ENCODE measurements at places on chromosomes 12 and 14.

- DNase-seq = no peak
These were observed 242.3 kb downstream of the ANO6 start for GRCh38 chr12:45458238-45458637.

DNA sequence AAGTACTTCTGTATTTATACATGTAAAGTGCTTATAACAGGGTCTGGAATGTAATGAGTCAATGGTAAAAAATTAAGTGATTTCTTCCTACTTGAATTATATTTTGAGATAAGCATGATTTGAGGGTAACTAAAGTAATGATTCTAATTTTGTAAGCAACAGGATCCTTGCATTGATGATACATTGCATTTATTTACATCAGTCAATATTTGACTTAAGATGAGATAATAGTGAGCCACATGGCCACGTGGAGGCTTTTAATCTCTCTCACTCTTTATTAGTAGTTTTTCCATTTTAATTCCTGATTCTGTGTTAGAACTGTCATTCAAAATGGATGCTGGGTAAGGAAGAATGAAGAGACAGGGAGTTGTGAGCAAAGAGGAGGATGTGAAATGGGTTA, 298.1 kb upstream of the PRICKLE1 start:
- no peak for DNase-seq

DNA sequence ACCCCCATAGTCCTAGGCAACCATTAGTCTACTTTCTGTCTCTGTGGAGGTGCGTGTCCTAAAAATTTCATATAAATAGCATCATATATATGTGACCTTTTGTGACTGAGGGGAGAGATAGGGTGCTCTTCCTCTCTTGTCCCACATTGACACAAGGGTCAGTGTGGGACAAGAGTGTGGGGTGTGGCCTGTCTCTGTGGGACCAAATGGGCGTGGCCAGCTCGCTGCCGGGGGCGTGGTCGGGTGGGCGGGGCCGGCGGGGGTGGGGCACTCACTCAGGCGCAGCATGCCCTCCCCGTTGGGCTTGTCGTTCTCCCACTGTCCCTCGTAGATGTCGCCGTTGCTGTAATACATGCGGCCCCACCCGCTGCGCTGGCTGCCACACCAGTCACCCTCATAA, 15.5 kb downstream of the MORN3 start:
- DNase-seq = no peak

DNA sequence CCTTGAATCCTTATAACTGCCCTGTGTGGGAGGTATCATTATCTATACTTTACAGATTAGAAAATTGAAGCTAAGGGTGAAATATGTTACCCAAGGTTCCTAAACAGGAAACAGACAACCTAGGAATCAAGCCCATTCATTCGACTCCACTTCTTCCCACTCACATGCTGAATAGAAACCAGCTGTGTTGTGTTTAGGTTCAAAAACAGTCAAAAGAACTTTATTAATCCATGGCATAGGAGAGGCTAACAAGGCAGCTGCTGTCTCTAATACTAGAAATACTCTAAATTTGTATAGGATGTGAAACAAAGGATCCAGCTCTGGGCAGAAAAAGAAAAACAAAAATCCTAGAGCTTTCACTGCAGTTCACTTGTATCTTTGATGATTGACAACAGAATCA, 9.9 kb downstream of the AMDHD1 start:
- DNase-seq = no peak

DNA sequence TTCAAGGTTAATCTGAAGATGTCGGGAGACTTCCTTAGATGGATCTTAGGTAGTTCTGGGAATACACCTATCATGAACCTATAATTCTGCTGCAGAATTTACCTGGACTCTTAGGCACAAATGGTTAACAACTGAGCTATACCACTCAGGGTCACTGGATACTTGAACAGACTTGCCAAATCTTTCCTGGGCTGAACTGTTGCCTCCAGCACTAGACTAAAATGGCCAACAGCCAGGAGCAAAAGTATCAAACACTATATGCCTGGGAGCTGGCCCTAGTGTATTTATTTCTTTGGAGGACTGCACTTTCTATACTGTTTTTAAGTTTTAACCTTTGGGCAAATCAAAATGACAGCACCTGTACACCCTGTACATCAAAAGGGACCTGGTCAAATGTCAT, 252.8 kb downstream of the TMEM117 start:
- no peak for DNase-seq

DNA sequence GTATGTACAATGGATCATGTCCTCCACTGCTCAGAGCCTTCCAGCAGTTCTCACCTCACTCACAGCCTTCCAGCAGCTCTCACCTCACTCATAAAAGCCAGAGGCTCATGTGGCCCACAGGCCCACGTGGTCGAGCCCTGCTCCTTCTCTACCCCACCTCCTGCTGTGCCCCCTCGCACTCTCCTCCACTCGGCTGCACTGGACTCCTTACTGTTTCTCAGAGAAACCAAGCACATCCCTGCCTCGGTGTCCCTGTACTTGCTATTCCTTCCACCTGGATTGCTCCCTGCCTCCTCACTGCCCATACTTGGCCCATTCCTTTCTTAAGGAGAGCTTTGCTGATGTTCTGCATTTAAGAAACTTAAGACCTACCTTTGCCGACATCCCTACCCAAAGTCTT, 219.7 kb downstream of the ZFP36L1 start:
- no peak for DNase-seq

GRCh38 chr12:85507456-85507855, 227.4 kb downstream of the ALX1 start:
- DNase-seq = no peak

DNA sequence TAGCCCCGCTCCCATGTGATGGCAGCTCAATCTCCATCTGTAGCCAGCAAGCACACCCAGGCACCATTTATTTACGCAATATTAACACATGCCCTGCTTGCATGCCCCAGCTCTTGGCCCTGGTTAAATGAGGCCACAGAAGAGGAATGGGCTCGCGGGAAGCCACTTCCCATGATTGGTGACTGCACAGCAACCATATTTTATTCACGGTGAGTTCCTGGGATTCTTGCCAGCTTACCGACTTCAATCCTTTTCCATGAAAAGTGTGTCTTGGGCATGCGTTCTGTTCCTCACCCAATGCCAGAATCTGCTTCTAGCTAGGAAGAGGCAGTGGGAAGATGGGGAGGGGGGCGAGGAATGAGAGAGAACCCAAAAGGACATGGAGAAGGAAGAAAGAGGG, 54.7 kb downstream of the PITPNM2 start:
- DNase-seq = no peak

- no peak for DNase-seq
These were observed 145.0 kb downstream of the RIMBP2 start for GRCh38 chr12:130571089-130571488.

- DNase-seq = no peak
These were observed 311.1 kb upstream of the DIO2 start for GRCh38 chr14:80522411-80522810.

DNA sequence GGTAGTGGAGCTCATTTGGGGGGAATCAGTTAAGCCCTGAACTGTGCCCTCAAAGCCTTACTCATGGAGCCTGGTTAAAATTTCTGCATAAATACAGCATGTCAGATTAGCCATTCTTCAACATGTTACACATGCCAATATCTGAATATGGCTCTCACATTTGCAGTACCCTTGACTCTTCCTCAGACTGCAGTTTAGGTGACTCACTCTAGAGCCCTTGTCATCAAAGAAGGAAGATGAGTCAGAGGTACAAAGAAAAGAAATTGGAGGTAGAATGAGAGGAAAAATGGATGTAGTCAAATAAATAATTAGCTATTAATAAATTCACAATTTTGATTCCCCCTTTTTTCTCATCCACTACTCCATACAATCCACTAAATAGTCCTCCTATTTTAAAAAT, 23.6 kb upstream of the OR4K2 start:
- no peak for DNase-seq

DNA sequence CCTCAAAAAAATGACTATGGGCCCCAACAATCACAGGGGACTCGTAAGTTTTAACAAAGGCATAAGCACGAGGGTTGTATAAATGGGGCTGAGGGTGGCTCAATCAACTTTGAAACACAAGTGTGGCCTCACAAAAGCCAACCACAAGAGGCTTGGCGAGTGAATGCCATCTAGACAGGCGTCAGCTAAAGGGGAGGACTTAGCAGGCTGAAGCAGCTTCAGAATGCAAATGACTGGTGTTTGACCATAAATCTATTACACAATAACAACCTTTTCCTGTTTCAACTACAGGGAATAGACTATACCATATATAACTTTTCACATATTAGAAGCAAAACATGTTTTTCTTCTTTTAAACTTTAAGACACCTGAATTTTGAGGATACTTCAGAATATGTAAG, 777.9 kb downstream of the FSCB start:
- no peak for DNase-seq

DNA sequence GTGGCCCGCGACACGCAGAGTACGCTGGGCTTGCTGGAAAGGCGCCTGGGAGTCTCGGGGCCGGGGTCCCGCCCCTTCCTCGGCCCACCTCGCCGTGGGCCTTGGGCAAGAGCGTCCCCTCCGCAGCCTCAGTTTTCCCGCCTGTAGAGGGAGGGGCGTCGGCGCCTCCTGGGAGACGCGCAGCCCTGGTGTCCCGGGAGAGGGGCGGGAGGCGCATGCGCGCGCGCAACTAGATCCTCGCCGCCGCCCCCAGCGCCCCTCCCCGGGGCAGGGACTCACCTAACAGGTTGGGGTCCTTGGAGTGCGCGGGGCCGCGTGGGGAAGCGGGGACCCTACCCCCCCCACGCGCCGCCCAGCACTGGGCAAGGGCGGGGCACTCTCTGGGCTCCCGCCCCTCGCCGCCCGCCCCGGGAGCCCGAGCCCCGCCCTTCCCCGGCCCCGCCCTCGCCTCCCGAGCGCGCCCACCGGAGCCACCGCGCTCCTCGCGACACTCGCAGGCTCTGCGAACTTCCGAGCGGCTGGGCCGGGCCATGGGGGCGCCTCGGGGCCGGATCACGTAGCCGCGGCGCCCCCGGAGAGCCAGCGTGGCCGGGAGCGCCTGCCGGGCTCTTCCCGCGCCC, at the start of gene KIF26A:
Gene KIF26A, plus strand, starts transcription at position 490 of the 620 bp plus-strand sequence. CDS start 136 bp downstream, outside the sequence.
- DNase-seq = no peak

DNA sequence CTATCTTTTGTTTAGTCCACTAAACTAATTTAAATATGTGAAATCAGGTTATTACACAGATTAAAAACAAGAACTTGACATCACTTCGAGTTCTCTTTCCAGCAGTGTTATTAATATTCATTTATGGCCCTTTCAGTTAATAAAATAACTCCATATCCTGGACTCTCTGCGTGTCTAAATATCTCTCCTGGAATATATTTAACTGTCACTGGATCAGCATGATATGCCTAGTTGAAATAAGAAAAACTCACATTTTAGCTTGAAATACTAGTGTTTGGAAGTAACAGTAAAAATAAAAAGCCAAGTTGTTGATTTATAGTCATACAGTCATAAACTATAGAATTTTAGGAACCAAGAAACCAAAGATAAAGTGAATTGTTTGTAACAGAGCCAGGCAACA, 45.6 kb downstream of the ABCC9 start:
- no peak for DNase-seq

- no peak for DNase-seq
These were observed 6.1 kb downstream of the SPRING1 start for GRCh38 chr12:116731801-116732200.

DNA sequence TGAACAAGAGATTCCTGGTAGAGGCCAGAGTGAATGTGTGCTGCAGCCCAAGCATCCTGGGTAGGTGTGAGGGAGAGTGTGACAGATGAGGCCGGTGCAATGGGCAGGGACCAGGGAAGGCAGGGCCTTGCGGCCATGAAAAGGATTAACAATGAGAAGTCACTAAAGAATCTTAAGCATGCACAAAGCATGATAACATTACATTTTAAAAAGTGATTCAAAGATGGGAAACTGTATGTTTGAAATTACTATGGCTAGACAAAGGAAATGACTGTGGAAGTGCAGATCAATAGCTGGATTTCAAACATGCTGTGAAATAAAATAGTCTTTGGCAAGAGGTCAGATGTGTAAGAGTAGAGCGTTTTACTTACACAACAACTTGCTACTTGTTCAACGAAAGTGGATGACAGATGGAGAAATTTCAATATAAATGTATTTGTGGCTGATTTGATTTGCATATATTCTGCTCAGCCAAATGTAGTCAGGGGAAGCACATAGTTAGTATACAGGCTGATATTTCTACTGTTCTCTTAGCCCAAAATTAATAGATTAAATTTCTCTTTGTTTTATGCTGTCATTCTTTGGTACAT, 175.5 kb downstream of the CCDC59 start:
- DNase-seq = no peak

- DNase-seq = no peak
These were observed 113.9 kb upstream of the MYL2 start for GRCh38 chr12:111034083-111034885.

DNA sequence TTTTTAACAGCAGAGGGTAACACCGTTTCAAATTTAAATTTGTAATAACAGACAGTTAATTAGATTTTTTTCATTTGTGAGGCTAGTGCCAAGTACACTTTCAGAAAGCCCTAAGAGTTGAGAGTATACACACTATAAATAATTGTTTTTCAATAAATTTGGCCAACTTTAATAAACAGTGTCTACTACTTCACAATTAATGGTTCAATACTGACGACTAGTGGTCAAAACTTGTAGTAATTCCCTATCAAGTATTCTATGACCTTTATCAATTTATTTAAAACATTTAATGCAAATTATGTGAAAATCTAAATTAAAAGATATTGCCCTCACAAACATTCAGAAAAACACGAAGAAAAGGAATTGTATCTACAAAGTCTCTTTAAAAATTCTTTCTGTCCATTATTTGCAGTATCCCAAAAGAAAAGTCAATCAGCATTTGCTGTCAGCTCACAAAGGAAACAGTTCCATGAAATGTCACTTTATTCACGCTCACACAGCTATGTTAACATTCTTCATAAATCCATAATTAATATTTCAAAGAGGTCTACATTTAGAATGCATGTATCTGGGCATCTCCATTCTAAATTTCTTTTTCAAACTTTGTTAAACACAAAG, 91.2 kb downstream of the CEP128 start:
- no peak for DNase-seq

DNA sequence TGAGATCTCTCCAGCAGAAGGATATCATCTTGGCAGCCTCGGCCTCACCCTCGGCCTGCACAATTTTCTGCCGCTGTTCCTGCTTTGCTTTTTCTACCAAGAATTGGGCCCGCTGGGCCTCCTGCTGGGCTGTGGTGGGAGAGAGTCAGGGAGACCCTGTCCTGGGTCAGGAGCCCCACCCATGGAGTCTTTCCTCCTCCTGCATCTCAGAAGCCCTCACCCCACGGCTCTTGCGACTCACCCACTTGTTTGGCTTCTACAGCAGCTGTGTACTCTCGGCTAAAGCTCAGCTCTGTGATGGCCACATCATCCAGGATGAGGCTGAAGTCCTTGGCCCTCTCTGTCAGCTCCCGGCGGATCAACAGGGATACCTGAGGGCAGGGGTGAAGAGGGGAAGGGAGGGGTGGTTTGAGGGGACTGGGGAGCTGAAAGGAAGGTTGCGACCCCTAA, 2.8 kb downstream of the PHB2 start:
- DNase-seq = no peak
